ENCODE measurements at places on chromosomes 16 and 17.

- DNase-seq, result no peak
Measured at GRCh38 chr17:74603746-74604145, 11.7 kb upstream of the CD300LD start.

GRCh38 chr16:64269756-64270155, 852.1 kb downstream of the CDH11 start:
- DNase-seq, result no peak

GRCh38 chr17:42895185-42895555, 5.4 kb upstream of the G6PC1 start:
- DNase-seq, result peak; percentile 32

DNA sequence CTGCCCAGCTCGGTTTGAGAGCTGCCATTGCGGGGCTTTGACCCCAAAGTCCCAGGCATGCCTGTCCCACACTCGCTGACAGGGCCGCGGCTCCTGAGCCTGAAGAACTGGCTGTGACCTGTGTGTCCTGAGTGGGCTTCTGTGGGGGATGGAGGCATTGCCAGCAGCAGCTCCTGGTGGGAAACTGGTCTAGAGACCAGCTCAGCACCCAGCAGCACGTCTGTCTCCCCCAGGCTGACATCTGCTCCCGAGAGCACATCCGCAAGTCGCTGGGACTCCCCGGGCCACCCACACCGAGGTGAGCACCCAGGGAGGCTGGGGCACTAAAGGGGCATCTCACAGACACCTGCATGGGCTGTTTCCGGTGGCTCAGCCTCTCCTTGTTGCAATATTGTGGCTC, 13.4 kb downstream of the ENDOV start:
- no peak for DNase-seq

- DNase-seq, result no peak
Measured at GRCh38 chr17:60305141-60305540, 86.8 kb downstream of the USP32 start.
